ENCODE measurements at places on chromosomes 2 and 18.

DNA sequence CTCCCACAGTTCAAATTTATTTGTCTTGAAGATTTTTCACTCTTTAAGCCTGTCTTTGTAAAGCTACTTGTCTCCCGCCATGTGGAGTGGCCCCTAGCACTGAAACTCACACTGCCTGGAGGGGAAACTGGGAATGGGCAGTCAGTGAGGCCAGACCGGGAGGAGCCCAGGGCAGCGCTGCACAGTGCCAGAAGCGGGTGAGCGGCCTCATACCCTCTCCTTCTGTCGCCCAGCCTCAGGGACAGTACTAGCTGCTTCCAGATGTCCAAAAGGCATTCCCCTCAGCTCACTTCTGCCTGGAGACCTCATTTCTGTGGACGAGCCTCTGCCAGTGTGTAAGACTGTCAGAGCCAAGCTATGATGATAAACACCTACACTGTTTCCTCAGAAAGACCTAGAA is 79.9 kb downstream of the SEPTIN10 start:
- no peak for DNase-seq

DNA sequence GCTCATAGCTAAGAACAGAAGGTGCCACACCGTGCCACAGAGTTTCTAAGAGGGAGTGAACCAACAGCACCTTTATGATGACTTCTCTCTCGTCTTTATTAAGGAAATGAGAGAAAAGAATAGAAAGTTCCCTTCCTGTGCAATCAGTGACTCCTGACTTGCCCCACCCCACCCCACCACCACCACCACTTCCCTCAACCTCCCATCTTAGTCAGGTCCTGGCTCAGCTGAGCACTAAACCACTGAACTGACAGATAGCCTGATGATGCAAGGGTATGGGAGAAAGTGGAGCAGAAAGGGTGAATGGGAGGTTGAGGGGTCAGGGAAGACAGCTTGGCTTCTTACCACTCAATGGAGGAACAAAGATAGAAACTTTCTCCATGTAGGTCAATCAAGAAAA is 75.2 kb upstream of the RMDN2 start:
- DNase-seq: no peak

GRCh38 chr2:137023205-137023604 is 257.9 kb downstream of the THSD7B start:
- DNase-seq: no peak

GRCh38 chr2:36589230-36589630 is 8.7 kb downstream of the FEZ2 start:
- no peak for DNase-seq

DNA sequence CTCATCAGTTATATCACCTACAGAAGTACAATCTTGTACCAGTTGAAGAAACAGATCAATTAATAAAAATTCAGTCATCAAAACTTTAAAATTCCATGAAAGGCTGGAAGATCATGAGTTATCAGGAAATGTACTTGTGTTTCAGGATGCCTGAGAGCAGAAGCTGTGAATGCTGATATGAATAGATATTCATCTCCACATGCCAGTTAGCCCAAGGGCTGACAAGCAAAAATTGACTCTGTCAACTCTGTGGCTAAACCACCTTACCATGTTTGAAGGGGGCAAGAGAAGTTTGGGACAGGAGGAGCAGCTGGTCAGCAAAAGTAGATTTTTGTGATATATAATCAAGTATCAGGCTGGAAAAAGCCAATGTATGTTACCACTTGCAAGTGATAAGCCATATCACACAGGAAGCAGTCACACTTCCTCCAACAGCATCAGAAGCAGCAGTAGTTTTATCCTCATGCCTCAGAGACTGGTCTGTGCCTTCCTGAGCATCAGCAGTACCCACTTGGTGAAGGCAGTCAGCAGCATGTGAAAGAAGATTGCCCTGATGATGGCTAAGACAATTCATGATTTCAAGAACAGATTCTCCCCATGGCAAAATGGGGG is 328.2 kb upstream of the CNTNAP5 start:
- DNase-seq: no peak

- DNase-seq: peak; percentile 20
Observed at GRCh38 chr2:9473985-9474360, 378 bp upstream of the IAH1 start.

All from ELR (cell line).